ENCODE measurements at places on chromosomes 7 and 10.

GRCh38 chr7:127525866-127526480, 59.4 kb downstream of the GCC1 start:
- DNase-seq: no peak

DNA sequence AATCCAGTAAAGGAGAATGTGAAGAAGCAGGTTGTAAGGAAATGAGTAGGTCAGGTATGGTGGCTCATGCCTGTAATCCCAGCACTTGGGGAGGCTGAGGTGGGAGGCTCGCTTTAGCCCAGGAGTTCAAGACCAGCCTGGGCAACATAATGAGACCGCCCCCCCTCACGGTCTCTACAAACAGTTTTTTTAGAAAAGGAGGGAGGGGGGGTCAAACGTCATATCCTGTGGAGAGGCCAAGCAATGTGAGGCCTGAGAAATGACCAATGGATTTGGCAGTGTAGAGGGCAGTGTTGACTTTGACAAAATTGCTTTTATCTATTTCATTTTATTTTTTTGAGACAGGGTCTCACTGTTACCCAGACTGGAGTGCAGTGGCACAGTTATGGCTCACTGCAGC, 2.3 kb upstream of the DNAJB12 start:
- DNase-seq: no peak

GRCh38 chr7:92705831-92706230, 115.6 kb upstream of the FAM133B start:
- no peak for DNase-seq

DNA sequence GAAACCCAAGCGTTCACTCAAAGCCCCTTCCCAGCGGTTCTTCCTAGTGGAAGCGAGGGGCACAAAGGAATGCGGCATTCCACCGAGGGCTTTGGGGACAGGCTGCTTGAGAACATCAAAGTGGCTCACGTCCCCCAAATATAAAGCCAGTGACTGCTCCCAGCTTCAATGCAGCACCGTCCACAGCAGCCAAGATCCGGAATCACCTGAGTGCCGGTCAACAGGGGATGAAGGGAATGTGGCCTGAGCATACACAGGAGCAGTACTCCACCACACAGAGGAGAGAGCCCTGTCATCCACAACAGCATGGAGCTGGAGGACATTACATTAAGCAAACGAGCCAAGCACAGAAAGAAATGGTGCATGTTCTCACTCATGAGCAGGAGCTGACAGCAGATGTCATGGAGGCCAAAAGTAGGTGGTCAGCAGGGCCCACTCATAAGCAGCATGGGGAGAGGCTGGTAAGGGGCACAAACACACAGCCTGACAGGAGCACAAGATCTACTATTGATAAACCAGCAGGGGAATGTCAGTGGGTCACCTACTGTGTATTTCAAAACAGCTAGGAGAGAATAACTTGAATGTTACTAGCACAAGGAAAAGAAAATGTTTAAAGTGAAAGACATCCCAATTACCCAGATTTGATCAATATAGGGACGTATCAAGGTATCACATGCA, 79.5 kb downstream of the DIP2C start:
- DNase-seq: no peak

GRCh38 chr7:91310830-91311460, 46.7 kb downstream of the FZD1 start:
- no peak for DNase-seq

GRCh38 chr7:107080533-107080932, 36.0 kb downstream of the PRKAR2B start:
- DNase-seq: no peak

DNA sequence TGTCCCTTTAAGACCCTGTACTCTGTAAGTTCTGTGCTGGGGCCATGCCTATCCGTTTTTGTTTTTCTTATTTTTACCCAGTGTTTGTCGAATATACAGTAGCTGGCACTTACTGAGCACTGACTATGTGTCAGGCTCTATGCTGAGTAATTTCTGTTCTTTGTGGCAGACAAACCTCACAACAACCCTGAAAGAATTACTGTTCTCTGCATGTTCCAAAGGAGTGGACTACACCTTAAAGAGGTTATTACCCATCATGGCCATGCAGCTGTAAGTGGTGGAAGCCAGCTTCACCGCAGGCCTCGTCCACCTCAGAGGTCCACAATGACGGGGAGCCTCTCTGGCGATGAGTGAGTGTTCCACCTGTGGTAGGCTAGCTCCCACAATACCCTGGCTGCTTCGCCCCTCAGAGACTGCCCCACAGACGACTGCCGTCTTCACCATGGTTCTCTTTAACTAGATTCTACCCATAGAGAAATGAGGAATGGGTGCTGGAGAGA, 30.1 kb upstream of the RBM20 start:
- no peak for DNase-seq

GRCh38 chr10:133396035-133396624, 2.2 kb downstream of the MTG1 start:
- no peak for DNase-seq

DNA sequence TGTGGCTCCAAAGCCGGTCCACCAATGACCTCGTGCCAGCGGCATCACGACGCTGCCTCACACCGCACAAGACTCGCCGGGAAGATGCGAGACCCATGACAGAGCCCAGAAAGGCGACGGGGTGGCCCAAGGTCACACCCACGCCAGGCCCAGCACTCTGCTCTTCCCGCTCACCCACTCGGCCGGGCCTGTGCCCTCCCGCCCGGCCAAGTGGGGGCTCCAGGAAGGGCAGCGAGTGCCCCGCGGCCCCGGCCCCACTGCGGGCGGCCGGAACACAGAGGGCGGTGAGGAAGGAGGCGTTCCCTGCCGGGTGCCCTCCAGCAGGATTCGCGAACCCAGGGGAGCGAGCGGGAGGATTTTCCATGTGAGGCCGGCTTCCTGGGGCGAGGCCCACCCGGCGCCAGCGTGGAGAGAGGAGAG, 56.3 kb downstream of the PDGFA start:
- no peak for DNase-seq

- no peak for DNase-seq
Measured at GRCh38 chr7:150453181-150453580, 2.8 kb downstream of the GIMAP8 start.

DNA sequence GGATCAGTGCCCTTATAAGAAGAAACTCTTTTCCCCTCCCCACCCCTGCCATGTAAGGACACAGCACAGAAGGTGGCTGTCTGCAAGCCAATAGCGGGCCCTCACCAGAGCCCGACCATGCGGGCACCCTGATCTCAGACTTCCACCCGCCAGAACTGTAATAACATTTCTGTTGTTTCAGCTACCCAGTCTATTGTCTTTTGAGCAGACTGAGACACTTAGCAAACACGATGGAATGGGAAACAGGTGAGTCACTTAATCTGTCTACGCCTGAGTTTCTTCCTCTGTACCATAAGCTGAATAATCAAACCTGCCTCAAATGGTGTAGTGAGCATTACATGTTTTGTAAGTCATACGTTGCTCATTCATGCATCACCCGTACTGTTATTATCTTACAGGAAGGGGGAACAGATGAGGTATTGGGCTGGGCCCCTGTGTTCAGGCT, 58.2 kb downstream of the STRA8 start:
- DNase-seq: peak; percentile 7

Data from HepG2 (cell line).